ENCODE measurements at places on chromosomes 1 and 21. TPM values are rescaled to one million over a fixed set of nuclear protein-coding genes. Genes with fewer than 3 reads are reported as not detected.

The MTARC2 gene
- 4.8 TPM for total RNA-seq

The RAB3B gene
- total RNA-seq = 38.3 TPM

The TMCC2 gene
- total RNA-seq = 2.3 TPM

The CD58 gene
- 15.5 TPM for total RNA-seq

The ETS2 gene
- total RNA-seq = 14.4 TPM

Measured in regular cardiac myocyte (primary cell).